ENCODE measurements at places on chromosomes 2 and 18.

GRCh38 chr2:120736202-120736623, 545 bp downstream of the GLI2 start:
- DNase-seq, result no peak

- no peak for DNase-seq
Observed at GRCh38 chr2:29841386-29842004, 79.9 kb downstream of the ALK start.

DNA sequence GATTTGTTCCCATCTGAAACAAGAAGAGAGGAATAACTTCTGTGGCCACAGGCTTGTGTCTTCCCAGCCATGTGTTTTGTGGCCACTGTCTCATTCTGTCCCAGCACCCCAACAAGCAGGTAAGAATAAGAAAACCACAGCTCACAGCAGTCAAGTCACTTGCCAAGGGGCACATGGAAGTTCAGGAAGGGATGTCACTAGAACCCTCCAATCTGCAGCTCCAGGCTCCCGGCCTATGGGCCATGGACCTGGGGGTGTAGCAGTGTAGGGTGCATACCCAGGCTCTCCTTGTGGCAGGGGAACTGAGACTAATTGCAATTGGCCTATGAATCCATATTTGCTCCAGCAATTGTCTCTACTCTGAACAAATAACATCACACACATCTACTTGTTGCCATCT, 112.5 kb downstream of the TFCP2L1 start:
- no peak for DNase-seq

DNA sequence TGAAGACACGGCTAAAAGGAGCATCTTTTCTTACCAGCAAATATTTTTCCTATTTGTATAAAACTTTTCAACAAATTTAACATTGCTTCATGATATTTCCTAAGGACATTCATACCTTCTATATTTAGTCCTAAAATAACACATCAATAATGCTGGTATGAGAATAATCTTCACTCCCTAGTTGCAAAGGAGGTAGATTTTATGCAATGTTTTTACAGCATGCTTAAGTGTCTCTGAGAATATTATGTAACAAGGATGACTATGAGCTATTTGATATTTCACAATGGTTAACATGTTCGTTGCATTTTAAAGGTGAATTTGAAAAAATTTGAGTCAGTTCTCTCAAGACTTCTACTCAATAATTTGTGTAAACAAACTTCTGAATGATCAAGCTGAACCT, 506.7 kb downstream of the NUP35 start:
- no peak for DNase-seq

- DNase-seq, result no peak
Observed at GRCh38 chr2:29796446-29796845, 124.9 kb downstream of the ALK start.

DNA sequence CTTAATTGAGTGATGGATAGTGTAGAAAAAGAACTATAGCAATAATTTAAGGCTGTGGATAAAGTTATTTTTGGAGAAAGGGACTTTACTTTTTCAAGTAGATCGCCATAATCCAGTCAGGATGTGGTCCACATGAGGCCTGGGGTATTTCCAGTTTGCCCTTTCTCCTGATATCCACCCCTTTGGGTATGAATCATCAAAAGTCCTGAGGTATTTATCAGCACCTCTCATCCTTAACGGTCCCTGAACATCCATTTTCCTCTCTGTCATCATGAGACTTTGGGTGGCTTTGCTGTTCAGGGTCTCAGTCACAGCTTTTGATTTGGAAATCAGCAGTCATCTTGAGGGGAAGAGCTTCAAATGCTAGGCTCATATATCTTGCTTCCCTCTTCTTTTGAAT, 39.3 kb upstream of the ELAC1 start:
- DNase-seq, result no peak

GRCh38 chr2:180978903-180979748, 1.3 kb upstream of the UBE2E3 start:
- DNase-seq, result no peak

GRCh38 chr18:11752116-11752911, 63.2 kb downstream of the GNAL start:
- peak; percentile 22 for DNase-seq

GRCh38 chr2:170241756-170242155, 63.8 kb downstream of the MYO3B start:
- no peak for DNase-seq

DNA sequence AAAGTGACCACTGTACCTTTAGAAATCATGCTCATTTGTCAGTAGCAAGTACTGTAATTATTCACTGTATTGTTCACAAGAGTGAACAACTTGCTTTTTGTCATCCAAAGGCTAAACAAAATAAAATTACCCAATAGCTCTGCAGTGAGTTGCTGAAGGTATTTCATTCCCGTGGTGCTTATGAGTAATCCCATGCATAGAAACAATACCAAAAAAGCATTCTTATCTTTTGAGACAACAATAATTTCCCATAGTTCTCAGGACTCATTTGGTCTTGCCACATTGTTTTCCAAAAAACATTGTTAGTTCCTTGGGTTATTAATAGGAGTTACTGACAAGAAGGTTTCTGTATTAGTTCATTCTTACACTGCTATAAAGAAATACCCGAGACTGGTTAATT, 503.2 kb upstream of the FAM98A start:
- DNase-seq, result no peak

DNA sequence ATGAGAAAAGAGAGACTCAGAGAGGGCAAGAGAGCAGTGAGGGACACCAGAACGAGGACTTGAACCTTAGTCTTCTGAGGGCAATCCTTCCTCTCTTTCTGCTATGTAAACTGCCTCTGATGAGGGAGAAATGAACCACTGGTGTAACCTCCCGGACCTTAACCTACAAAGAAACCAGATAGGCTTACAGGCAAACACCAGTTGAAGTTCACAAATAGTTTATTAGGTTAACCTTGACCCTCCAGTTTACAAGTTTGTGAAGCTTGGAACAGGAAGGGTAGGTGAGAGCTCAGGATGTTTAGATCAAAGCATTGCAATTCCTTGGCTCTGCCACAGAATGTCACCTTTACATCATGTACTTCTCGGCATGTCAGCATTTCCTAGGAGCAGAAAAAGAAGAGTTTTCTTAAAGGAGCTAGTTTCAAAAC, 486.4 kb upstream of the SPRED2 start:
- DNase-seq, result no peak

DNA sequence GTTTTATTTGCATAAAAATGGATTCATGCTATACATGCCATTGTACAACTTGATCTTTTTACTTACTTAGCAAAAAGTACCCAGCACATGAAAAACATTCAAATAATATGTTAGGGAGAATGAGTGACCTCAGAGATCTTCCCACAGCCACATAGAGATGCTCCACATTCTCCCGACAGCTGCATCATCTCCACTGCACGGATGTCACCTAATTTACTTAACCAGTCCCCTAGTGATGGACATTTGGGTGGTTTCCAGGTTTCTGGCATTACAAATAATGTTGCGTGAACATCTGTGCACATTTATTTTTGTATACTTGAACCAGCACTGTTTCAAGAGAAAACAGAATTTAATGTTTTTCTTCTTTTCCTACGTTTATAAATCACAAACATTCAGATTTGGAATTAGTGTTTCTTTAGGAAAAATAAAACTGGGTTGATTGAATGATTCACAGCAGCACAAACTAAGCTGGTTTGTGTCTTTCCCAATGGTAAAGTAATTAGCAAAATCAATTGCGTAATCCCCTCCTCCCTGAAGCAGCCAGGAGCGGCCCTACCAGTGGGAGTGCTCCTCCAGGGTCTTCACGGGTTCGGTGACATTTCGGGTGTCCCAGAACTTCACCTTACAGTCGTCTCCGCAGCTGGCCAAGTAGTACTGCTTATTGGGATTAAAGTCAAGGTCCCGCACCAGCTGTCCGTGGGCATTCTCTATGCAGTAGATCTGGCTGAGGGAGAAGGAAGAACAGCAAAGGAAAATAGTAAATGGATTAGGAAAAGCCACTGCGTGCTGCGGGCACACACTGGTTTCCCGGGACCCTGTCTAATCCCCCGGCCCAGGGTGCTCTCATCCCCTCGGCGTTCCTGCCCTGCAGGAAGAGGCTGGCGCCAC, 183.9 kb downstream of the EIPR1 start:
- DNase-seq, result no peak

DNA sequence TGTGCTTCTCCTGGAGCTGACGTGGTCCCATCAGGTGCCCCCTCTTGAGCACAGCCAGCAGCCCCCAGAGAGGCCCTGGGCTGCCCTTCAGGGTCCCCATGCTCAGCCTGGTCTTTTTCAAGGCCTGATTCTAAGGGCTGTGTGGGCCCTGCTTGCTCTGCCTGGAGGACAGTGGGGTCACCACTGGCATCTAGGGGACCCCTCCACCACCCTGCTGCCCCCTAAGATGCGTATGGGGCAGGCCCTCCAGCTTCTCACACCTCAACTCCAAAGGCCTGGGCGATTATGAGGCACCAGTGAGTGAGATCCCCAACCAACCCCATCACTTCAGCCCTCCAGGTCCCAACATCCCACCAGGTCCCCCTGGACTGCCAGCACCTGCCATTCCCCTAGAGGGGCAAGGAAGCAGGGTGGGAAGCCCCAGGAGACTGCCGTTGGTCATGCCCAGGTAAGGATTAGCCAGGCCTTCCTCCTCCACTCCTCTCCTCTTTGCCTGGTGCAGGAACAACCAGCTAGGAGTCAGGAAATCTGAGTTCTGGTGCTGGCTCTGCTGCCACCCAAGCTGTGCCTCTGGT, 114.4 kb downstream of the SMAD7 start:
- DNase-seq, result no peak

GRCh38 chr18:3596324-3596636, 146.3 kb downstream of the TGIF1 start:
- DNase-seq, result no peak

DNA sequence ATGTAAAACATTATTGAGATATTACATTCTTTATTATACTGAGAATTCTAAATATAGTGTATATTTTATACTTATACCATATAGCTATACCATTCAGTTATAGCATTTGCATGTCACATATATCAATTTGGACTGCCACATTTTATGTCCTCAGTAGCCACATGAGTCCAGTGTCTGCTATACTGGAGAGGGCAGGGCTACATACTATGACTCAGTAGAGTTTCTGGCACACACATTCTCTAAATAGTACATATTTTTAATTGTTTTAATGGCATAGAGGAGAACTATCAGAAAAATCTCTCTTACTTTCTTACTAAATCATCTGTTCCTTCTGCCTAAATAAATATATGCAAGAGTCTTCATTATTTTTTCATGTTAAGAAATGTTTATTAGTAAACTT, 55.4 kb upstream of the COL5A2 start:
- DNase-seq, result no peak

GRCh38 chr2:219509780-219510511, 4.3 kb upstream of the ASIC4 start:
- no peak for DNase-seq

DNA sequence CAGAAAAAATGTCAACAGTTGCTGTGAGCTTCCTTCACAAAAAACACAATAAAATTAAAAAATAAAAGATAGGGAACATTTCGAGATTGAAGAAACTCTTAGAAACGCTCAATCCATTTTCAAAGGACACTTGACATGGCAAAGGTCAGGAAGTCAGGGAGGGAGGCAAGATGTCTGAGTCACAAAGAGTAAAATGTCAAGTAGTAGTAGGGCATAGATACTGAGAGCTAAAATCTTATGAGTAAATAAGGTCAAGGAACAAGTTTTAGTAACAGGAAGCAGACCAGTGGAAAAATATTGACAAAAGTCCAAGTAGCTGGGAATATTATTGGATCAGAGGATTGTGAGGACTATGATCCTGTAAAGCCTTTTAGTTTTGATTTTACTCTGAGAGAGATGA, 495.6 kb downstream of the TMX3 start:
- DNase-seq, result no peak

DNA sequence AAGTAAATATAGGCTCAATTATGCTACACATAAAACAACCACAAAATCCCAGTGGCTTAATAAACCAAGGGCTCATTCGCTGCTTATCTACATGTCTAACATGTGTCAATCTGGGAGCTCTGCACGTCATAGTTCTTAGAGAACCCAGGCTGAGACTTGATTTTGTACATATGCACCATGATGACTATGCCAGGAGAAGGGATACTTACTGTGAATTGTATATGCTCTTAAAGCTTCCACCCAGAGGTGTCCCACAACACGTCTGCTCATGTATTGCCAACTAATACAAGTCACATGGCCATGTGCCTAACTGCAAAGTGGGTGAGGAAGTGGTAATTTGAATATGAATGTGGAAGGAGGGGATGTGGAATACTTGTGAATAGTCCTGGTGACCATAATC, 262.1 kb downstream of the CPS1 start:
- no peak for DNase-seq

DNA sequence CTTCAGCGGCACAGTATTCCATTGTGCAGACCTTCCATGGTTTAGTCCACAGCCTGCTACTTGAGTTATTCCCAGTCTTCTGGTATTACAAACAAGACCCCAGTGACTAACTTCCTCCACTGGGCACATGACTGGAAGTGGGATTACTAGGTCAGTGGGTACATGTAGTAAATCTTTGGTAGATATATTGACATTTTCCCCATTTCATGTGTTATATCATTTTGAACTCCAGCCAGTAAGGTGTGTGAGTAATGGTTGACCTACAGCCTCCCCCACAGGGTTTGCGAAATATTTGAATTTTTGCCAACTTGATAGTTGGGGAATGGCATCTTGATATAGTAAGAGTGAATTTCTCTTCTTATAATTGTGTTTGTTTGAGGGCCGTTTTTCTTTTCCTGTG, 58.8 kb downstream of the RNF144A start:
- no peak for DNase-seq

DNA sequence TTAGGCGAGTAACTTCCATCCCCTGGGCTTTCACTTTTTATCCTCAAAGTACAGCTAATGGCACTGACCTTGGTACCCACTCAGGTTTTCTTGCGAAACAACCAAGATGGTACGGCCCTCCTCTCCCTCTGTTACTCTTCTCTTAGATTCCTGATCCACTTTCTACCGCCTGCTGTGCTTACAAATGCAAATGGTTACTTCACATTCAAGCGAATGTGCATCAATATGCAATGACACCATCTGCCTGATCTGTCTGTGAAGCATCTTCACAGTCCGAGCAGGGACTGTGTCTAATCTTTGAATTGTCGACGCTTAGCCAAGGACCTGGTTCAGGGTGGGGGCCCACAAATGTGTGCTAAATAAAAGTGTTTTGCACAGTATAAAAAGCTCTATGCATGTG, 112.2 kb downstream of the TRIB2 start:
- DNase-seq, result no peak

GRCh38 chr2:100900156-100900795, 80.3 kb downstream of the NPAS2 start:
- no peak for DNase-seq

DNA sequence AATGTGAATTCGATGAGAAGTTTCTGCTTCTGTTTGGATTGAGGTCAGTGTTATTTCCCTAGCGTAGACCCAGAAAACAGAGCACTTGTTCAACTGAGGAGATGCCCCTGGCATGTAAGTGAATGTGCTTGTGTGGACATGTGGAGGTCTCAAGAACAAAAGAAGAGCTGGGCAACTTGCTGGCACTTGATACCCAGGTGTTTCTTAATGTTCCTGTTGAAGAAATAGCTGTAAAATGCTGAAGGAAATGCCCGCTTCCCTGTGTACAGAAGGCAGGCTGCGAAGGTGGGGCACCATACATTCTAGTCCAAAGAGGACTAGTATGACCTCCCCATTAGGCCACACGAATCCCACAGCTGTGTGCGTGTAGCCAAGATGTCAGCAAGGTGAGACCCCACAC, 9.8 kb upstream of the LBH start:
- DNase-seq, result no peak

GRCh38 chr2:105215586-105216192, 25.9 kb upstream of the GPR45 start:
- no peak for DNase-seq

- DNase-seq, result no peak
Observed at GRCh38 chr2:201182650-201183364, at the start of gene CASP10. CASP10 (plus strand) TSS chr2:201183141; CDS start chr2:201185778, 2,637 bp downstream.

Measured in activated naive CD4-positive, alpha-beta T cell treated with anti-CD3 and anti-CD28 coated beads, Interleukin-2, amount 50 U/mL, for 72 hours (primary cell).